ENCODE measurements at places on chromosomes 7 and 10.

DNA sequence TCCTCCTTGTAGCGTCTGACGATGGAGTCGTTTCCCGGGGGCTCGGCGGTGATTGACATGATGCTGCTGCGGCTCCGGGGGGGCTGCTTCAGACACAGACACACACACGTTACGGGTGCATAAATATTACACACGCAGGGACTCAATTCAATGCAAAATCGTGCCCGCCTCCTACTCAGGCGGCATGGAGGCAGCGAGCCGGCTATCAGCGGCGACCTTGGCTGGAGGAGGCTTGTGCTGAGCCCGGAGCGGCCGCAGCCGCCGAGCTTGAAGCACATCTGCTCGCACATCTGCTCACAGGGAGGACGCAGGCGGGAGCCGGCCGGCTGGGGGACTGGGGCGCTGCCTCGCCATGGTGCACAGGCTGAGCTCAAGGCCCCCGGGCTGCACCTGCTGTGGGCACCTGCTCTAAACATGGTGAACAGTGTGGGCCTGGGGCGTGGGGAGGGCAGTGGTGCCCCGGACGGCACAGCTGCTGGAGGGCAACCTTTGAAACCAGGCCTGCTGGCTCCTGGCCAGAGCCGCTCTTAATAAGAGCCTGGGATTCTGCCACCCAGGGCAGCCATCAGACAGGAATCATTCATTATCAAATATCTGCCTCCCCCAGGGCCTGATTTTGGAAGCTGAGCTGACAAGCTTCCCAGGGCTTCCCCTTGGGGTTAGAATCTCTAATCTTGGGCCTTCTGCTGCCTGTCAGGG lies 84.7 kb upstream of the GNA12 start:
- no peak for DNase-seq

GRCh38 chr10:130994191-130994590 lies 317.3 kb downstream of the TCERG1L start:
- DNase-seq: no peak

- DNase-seq: no peak
Measured at GRCh38 chr7:153245809-153246208, 486.3 kb downstream of the ACTR3B start.

DNA sequence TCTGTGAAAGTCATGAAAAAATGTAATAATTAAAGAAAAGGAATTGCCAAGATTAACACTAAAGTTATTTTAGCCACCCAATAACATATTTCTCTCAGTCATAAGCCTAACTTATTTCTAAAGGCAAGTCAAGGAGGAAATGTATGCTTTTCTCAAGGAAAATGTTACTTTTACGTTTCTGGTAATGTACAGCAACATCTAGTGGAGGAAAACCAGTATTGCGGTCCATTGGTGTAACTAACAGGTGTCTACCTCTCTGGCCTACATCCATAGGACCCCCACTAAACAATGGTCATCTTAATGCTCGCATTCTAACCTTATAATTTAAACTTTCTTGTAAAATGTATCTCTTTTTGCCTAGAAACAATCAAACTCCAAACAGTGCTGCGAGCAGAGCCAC lies 437.5 kb downstream of the KIF20B start:
- DNase-seq: peak; percentile 11

GRCh38 chr10:88792661-88793060 lies 9.9 kb upstream of the LIPM start:
- peak; percentile 54 for DNase-seq

DNA sequence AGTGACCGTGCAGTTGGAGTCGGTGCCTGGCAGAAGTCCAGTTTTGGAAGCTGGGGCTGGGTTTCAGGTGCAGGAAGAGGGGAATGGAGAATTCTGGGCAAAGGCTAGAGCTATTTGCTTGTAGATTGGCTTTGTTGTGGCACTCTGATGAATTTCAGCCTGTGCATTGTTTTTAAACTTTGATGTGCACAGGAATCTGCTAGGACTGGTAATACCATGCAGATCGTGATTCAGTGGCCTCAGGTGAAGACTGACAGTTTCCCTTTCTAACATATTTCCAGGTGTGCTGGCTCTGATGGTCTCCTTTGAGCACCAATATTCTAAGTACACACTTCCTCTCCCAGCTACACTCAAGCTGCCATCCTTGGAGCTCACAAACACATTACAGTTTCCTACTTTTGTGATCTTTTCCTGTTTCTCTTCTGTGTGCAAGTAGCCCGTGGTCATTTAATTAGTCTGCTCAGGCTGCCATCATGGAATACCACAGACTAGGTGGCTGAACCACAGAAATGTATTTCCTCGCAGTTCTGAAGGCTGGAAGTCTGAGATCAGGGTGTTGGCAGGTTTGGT lies 55.6 kb downstream of the NOC3L start:
- DNase-seq: no peak

DNA sequence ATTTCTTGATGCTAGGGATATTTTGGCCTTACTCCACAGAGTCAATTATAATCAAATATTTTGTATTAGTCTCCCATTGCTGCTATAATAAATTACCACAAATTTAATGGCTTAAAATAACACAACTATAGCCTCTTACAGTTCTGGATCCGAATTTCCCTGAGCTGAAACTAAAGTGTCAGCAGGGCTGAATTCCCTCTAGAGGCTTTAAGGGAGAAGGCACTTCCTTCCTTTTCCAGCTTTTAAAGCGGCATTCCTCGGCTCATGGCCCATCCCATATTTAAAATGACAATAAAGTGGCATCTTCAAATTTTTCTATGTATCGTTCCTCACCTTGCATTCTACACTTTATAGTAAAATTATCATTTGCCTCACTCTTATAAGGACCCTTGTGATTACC lies 421.4 kb upstream of the ZWINT start:
- DNase-seq: no peak

DNA sequence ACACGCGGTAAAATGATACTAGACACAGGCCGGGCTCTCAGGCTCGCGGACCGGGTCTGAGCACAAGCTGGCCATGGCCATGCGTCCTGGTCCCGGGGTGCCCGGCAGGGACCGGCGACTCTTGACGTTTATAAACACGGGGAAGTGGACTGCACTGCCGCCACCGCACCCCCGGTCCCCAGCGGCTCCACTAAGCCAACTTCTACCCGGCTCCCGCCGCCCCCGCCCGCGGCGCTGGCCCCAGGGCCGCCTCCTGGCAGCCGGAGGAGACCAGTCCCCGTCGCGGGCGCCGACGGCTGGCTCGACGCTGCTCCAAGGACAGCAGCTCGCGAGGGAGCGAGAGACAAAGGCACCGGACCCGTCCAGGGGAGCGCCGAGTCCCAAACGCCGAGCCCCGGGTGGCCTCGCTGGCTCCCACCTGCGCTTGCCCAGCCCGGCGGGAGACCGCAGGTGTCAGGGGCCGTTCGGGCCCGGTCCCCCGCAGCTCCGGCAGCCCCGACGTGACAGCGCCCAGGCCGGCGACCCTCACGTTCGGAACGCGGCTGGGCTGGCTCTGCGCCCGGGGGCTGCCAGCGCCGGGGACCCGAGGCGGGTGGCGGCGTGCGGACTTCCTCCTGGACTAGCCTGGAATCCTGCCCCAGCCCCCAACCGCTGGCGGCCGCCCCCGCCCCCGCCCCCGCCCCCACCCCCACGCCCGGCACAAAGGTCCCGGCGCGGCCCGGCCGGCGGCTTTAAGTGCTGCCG lies 517 bp downstream of the ITGB1 start:
- no peak for DNase-seq

- no peak for DNase-seq
Measured at GRCh38 chr7:157740251-157740798, 403.5 kb downstream of the DNAJB6 start.

GRCh38 chr10:98296524-98296923 lies 28.5 kb upstream of the LOXL4 start:
- DNase-seq: no peak

DNA sequence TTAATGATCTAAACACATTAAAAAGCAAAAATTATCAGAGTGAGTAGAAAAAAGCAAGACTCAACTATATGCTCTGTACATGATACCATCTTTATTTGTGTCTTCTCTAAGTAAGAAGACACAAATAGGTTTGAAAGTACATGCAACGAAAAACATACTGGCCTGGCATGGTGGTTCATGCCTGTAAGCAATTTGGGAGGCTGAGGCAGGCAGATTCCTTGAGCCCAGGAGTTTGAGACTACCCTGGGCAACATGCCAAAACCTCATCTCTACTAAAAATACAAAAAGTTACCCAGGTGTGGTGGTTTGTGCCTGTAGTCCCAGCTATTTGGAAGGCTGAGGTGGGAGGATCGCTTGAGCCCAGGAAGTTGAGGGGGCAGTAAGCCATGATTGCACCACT lies 78.1 kb upstream of the TOMM7 start:
- DNase-seq: no peak

DNA sequence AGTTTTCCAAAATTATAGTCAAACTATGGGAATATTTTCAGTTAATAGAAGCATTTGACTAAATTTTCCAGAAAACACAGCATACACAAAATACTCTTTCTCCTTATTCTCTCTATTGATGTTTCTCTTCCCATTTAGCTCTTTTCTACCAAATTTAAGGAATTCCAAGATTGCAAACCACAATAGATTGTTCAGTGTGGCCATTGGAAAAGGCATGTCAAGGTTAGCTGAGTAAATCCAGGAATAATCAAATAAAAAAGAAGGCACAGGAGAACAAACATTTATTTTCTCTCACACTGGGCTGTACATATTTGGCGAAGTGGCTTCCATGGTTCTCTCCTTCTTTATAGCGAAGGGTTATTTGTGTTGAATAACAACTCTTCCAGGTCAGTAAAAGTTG lies 117.3 kb downstream of the THSD7A start:
- no peak for DNase-seq

DNA sequence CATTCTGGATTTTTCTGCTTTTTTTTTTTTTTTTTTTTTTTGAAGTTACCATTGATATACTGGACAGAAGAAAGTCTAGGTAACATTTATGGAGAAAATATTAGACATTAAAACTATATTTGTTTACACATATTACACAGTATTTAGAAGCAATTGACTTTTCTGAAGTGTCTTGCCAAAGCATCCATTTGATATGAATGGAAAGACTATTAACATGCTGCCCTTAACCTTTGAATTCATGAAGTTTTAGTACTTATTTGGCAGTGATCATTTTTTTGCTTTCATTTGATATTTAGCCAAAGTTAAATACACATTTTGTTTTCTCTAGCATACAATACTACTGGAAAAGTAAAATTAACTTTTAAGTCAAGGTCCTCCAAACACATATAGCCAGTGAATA lies 210.0 kb downstream of the SEMA3A start:
- no peak for DNase-seq

- peak; percentile 17 for DNase-seq
Measured at GRCh38 chr7:24457219-24457558, 116.1 kb upstream of the PALS2 start.

DNA sequence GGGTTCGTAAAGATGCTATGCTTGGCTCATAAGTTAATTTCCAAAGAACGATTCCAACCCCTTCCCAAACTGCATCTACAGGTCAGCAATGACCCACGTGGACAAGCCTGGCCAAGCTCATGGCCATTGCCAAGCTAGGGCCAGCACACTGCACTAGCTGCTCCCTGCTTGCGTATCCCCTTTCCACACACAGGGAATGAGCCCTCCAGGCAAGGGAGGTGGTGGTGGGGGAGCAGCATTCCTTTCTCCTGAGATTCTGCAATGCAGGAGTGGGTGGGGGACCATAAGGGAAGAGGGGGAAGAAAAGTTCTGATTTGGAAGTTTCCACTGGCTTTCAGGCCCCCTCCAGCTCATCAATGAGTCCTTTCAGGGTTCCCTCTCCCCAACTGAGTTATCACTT lies 56.0 kb downstream of the SH3PXD2A start:
- DNase-seq: no peak

DNA sequence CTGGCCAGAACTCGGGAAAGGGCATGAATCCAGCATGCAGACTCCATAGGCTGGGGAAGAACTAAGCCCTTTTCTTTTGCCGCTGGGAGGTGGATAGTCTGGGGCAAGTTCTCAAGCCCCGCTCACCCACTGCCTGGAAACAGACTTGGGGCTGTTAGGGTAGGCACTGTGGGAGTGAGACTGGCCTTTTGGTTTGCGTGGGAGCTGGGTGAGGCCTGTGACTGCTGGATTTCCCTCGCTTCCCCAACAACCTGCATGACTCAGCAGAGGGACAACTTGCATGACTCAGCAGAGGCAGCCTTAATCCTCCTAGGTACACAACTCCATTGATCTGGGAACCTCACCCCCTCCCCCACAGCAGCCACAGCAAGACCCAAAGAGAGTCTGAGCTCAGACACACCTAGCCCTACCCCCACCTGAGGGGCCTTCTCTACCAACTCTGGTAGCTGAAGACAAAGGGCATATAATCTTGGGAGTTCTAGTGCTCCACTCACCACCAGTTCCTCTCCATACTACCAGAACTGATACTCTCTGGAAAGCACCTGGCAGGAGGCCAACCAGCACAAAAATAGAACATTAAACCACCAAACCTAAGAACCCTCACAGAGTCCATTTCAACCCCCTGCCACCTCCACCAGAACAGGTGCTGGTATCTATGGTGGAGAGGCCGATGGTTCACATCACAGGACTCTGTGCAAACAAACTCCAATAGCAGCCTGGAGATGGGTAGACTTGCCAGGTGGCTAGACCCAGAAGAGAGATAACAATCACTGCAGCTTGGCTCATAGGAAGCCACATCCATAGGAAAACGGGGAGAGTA lies 81.4 kb upstream of the LAMB4 start:
- peak; percentile 42 for DNase-seq

- DNase-seq: no peak
Measured at GRCh38 chr7:155043756-155044155, 26.4 kb upstream of the HTR5A start.

GRCh38 chr7:157301610-157302120 lies 35.1 kb upstream of the DNAJB6 start:
- DNase-seq: no peak

GRCh38 chr10:116984202-116984990 lies 20.6 kb downstream of the SHTN1 start:
- no peak for DNase-seq

DNA sequence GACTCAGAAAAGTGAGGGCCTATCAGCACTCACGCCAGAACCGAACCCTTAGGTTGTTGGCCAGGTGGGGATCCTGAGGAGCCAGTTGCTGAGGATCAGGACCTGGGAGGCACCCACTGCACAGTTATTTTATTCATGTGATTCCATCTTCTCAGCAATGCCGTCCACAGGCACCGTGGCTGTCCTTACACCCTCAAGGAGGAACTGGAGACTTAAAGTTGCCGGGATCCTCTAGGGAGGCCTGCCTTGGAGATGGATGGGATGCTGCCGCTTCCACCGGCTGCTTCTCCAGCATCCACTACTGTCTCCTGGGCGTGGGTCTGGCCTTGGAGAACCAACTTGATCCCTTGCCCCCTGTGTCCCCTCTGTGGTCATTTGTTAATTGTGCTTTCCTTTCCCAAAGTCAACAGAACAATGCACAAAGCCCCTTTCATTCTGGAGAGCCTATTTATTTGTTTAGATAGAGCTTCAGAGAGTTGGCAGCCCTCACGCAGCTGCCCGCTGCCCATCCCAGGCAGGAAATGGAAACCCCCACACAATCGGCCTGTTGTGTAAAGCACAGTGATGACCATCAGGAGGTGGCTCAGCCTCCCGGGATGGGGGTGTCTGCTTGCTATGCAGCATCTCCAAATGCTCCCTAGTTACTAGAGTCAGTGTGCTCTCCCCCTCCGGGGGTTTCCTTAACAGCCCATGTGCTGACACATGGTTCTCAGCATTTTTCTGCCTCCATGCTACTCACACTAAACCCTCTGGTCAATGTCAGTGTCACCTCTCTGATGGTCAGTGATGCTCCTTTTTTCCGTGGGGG lies 52.9 kb upstream of the IGFBP3 start:
- DNase-seq: peak; percentile 55

- DNase-seq: no peak
Measured at GRCh38 chr10:122733443-122733842, 33.8 kb upstream of the C10orf120 start.

Measured in mesenchymal stem cell (in vitro differentiated cells and primary cell).